ENCODE measurements at places on chromosomes 3 and 15.

DNA sequence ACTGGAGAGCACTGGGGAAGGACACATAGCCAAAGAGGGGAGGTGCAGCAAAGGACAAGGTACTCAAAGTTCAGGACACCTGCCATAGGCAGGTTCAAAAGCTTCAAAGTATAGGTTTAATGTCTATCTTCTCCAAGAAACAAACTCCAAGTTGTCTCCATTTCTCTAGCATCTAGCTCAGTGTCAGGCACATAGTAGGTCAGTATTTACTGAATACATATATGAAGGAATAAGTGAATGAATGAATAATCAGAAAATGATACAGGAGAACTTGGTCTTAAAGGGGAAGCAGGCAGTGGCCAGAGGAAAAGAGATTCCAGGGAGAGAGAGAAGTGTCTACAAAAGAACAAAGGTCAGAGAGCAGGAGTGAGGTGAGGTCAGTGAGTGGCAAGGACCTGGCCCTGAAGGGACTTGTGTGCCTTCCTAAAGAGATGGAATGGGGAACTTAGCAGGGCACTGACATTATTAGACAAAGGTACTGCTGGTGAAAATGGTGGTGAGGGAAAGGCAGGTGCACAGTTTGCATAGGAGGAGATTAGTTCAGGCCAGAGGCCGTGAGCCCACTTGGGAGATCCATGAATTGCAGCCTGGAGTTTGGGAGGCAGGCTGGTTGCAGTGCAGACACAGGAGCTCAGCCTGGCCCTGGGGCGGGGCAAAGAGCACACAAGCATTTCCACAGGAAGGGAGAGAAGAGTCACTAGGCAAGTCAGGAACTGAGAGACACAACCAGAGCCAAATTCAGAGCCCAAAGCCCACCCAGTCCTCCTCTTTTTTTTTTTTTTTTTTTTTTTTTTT lies 21.4 kb downstream of the TBC1D2B start:
- DNase-seq: peak; percentile 66

DNA sequence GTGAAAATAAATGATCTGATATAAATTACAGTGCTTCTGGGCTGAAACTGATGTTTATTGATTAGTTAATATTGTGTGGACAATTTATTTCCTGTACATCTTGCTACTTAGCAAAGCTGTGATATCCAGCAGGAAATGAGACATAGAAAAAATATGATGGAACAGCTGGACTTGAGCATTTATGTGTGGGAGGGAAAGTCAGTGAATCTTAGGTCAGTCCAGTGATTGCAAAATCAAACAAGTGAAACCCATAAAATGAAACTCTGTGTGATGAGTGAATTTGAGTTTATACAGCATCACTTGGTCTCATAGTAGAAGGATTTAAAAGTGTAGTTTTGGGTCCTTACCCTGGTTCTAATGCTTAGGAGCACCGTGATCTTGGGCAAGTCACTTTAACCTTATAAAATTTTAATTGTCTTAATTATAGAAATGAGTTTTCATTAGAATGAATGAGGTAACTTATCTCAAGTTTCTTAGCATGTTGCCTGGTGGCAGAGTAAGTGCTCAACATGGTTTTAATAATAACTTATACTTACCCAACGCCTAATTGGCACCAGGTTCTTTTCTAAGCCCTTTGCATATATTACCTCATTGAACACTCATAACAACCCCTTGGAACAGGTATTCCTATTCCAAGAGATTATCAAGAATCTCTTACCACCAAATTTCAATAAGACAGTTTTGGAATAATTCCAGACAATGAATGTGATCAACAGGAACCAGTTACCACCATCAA lies 194.6 kb downstream of the ADAMTSL3 start:
- DNase-seq: no peak

GRCh38 chr3:94187697-94188096 lies 124.8 kb downstream of the NSUN3 start:
- no peak for DNase-seq

DNA sequence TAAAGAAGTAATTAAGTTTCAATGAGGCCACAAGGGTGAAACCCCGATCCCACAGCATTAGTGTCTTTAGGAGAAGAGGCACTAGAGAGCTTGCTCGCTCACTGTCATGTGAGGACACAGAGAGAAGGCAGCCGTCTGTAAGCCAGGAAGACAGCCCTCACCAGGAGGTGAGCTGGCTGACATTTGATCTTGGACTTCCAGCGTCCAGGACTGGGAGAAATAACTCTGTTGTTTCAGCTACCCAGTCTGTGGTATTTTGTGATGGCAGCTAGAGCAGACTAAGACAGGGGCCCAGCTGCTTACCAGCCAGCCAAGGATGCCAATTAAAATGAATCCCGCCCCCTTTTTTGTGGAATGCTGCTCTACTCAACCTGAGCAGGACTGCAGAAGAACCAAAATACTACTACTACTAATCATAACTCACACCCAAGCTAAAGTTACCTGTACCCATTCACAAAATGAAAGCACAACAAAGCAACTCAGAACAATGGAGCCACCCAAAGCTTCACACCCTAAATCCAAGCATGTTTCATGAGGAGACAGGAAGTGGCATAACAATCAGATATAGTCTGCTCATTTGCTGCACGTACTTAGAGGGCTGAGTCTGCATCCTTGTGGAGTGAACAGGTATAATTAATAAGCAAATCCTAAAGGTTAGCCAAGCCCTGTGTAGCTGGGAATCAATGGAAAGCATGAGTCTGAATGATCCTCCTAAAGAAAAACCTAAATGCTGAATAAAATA lies 35.6 kb upstream of the RHCG start:
- no peak for DNase-seq

DNA sequence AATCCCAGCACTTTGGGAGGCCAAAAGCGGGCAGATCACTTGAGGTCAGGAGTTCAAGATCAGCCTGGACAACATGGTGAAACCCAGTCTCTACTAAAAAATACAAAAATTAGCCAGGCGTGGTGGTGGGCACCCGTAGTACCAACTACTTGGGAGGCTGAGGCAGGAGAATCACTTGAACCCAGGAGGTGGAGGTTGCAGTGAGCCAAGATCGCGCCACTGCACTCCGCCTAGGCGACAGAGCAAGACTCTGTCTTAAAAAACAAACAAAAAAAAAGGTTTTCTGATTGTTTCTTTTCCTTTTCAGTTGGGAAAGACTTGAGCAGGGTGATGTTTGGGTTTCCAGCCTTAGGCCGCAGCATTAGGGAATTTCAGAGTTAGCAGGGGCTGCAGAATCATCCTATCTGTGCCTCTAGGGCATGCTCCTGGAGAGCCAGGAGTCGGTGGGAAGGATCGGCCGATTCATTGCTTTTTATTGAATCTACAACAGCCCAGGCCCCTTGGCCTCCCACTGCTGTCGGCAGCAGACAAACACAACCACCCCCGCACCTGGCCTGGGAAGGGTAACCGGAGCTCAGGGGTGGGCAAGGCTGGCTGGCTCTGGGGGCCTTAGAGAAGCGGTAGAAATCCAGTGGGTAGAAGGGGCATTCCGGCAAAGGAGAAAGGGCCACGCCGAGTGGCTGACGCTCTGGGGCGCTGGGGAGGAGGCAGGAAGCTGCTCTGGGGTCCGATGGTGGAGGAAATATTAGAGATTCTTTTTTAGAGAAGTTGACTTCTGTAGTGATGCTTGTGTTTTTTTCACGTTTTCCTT lies 6.3 kb downstream of the CHAC1 start:
- DNase-seq: no peak

DNA sequence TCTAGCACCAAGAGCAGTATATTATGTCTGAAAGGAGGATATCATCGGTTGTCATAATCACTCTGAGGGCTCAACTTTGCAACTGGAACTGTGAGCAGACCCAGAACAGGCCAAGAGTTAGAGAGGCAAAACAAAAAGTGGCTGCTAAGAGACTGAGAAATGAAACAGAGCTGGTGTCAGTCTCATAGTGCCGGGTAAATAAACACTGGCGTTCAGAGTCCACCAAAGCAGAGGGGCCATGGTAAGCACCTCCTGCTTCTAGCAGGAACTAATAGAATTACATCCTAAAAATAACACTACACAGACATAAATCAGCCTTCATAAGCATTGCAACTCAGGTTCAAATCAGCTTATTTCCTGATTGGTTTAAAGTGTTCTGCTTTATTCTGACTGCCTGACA lies 10.3 kb upstream of the IL12A start:
- DNase-seq: peak; percentile 42

- DNase-seq: no peak
Measured at GRCh38 chr15:96838081-96838480, 507.6 kb downstream of the NR2F2 start.

Measured in transverse colon (tissue), 4 donors.